ENCODE measurements at places on chromosomes 3 and 15. TPM values are rescaled to one million over a fixed set of nuclear protein-coding genes. Genes with fewer than 3 reads are reported as not detected.
A peak's percentile ranks its signal among the peaks of the same experiment; 100 is the strongest.

GRCh38 chr3:34011171-34012101, 213.0 kb downstream of the PDCD6IP start:
- DNase-seq = no peak

LEKR1 gene
- 0.14 TPM for total RNA-seq

GRCh38 chr3:13615019-13615528, 66.1 kb downstream of the FBLN2 start:
- no peak for DNase-seq

DNA sequence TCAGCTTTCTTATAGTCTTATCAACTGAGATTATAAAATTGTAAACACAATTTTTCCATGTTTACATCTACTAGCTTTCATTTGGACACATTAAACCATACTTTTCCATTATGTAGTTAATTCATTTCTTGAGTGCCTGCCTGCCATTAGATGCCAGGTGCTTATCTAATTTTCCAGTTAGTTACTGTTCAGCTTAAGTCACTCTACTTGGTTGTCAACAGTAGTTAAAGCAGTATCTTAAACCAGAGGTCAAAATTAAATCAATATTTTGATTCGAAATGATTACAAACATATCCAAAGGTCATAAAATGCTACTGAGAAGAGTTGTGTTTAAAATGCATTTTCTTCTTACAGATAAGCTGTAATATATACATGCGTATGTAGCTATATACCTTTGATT, 56.2 kb upstream of the UBP1 start:
- no peak for DNase-seq

- no peak for DNase-seq
Observed at GRCh38 chr15:36432161-36432560, 147.3 kb upstream of the CDIN1 start.

GRCh38 chr3:194121891-194122631, 13.9 kb upstream of the HES1 start:
- DNase-seq = no peak

DNASE1L3 gene
- not detected for total RNA-seq

- DNase-seq = no peak
Observed at GRCh38 chr15:85788771-85789495, 5.8 kb downstream of the KLHL25 start.

GRCh38 chr3:27905625-27906024, 183.5 kb upstream of the EOMES start:
- no peak for DNase-seq

- no peak for DNase-seq
Observed at GRCh38 chr3:154568064-154568463, 138.1 kb upstream of the GPR149 start.

CIDEC gene
- total RNA-seq = not detected

DNA sequence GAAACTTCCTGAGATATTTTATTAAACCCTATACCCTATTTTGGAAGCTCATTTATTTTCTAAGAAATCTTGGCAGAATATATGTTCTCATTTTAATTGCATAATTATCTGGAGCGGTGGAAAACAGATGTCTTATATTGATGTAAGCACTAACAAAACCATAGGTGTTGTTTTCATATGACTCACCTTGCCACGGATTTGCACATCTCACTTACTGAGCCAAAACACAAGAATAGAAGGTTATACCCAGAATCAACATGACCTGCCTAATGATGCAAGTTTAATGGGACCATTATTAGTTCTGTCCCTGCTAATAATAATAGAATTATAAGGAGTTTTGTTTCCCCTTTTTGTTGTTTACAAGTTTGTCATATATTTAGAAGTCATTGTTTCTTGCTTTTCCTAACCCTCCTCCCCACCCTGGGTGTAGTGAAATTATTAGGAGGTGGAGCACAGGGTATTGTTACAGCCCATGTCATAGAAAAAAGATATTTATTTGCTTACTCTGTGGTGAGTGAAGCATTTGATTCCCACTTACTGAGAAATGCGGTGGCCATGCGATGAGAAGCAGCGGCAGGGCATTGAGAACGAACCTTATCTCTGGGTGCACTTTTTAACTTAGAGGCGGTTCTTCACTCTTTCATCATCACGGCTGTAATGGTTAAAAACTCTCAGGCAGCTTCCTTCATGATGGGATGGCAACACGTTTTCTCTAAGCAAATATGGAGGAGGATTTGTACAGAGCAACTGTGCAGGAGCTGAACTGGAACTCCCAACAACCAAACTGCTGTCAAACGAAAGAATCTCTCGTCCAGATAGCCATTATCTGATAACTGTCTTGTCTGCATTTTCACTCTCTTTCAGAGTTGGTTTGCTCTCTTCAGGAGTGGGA, 521 bp downstream of the IL5RA start:
- no peak for DNase-seq

GRCh38 chr3:170695486-170696064, 109.7 kb upstream of the SLC7A14 start:
- no peak for DNase-seq

DNA sequence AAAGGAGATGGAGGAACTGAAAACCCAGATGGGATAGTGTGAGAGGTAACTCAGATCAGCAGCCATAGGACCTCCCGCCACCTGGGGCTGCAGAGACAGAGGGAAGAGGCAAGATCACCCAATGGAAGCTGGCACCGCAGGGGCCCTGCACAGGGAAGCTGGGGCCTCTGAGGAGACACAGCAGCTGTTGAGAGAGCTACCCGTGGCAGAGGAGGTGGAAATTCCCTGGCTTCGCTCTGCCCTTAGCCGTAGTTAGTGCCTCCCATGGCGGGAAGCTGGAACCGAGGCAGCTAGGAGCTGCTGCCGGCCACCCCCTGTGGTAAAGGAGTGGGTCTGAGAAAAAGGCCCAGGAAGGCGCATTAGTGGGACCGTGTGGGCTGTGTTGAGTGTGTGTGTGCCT, 18.0 kb upstream of the PLXNA1 start:
- DNase-seq = no peak

DNA sequence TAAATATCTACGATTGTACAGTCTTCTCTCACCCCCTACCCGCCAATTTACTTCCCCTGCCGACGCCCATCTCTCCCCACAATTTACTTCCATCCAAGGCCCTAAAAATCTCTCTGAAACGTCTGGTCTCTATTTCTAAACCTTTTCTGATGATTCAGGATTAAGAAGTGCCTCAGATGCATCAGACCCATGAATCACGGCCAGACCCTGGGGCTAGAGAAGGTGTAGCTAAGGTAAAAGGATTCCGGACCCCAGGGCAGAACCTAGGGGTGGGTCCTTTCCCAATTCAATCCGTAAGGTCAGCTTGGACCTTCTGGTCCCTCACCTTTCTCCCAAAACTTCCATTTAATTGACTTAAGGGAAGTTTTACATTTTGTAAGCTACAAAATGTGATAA, 46.4 kb downstream of the LRIG1 start:
- DNase-seq = no peak

FSTL1 gene
- 0.12 TPM for total RNA-seq

- DNase-seq = no peak
Observed at GRCh38 chr3:138463724-138464490, 29.5 kb downstream of the ESYT3 start.

CLSTN2 gene
- not detected for total RNA-seq

DNA sequence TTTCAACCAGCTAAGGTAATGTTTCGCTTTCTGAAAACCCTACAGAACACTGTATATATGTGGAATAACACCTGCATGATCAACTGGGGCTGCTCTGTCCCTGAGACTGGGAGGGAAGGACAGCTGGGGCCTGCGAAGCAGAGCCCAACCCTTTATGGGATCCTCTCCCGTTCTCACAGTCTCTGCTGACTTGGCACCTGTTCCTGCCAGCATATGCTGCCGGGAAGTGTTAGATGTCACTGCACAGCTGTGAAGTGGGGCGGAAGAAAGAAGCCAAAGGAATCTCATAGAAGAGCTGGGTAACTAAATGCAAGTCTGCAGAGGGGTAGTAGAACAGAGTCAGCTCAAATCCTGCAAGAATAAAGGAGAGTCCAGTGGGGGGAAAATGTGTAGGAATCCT, 29.6 kb downstream of the LRRC3B start:
- no peak for DNase-seq

DNA sequence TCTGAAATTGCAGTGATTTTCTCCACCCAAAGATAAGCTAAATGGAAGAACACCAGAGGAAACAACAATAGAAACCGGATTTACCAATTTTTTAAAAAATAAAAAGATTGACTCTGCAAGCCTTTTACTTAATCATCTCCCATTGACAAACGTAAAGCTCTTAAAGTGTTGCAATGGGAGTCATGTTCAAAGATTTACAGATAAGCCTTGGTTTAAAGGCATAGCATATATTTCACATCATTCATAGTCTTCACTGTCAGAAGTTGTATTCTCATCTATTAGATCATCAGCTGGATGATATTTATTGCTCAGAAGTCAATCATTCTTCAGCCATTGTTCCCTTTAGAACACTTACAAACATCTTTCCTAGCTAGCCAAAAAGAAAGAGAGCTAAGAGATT, 397.6 kb downstream of the GBE1 start:
- DNase-seq = no peak

LRTM1 gene
- not detected for total RNA-seq

NUTM1 gene
- total RNA-seq = not detected

- no peak for DNase-seq
Observed at GRCh38 chr3:94362393-94362792, 299.5 kb downstream of the NSUN3 start.

DNA sequence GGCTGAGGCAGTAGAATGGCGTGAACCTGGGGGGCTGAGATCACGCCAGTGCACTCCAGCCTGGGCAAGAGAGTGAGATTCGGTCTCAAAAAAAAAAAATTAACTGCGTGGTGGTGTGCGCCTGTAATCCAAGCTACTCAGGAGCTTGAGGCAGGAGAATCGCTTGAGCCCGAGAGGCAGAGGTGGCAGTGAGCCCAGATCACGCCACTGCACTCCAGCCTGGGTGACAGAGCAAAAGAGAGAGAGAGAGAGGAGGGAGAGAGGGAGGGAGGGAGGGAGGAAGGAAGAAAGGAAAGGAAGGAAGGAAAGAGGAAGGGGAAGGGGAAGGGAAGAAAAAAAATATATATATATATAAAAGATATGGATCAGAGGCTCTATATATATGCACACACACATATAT, 6.0 kb downstream of the TM4SF19 start:
- DNase-seq = no peak

IFT57 gene
- 25.2 TPM for total RNA-seq

DNA sequence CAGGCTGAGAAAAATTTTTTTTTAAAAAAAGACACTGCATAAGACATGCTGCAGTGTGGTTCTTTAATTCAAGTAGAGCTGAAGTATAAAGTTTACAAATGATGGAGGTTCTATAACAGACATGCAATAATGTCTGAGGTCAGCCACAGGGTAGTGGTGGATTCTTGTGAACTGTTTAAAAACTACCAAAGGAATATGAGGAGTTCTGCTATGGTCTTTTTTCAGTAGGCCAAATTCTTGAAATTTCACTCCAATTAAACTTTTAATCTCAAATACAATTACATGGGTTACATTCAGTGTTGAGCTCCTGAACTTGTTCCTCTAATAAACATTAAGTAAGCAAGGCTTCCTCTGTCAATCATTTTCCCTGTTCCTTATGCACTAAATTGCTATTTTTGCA, 122.7 kb downstream of the PLD1 start:
- DNase-seq = no peak

EBLN2 gene
- total RNA-seq = 7.8 TPM

- DNase-seq = no peak
Observed at GRCh38 chr3:11690863-11691766, 47.4 kb upstream of the VGLL4 start.

MORC1 gene
- not detected for total RNA-seq

GRCh38 chr3:120497336-120497735, 46.5 kb upstream of the FSTL1 start:
- DNase-seq = no peak

- no peak for DNase-seq
Observed at GRCh38 chr3:114634635-114635034, 340.8 kb downstream of the TIGIT start.

GRCh38 chr15:36365963-36366362, 213.5 kb upstream of the CDIN1 start:
- no peak for DNase-seq

GRCh38 chr3:126748701-126749546, 44.9 kb downstream of the CHCHD6 start:
- no peak for DNase-seq

TRIM71 gene
- total RNA-seq = 0.05 TPM

ATP2C1 gene
- total RNA-seq = 59.1 TPM

DNA sequence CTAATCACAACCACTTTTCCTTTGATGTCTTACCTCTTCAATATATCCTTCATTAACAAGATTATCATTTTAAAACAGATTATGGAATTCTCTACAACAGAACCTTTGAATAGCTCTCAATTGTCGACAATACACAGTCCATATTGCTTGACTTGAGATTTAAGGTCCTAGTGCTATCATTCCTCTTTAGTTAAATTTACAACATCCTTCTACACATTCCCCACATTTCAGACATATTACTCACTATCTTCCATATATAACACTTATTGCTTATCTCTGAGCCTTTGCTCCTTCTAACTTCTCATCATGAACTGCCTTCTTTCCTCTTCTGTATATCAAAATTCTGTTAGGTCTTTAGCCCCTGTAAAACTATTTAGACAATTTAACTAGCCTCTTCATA, 247.0 kb downstream of the STXBP5L start:
- no peak for DNase-seq

- no peak for DNase-seq
Observed at GRCh38 chr3:143707848-143708247, 140.4 kb downstream of the SLC9A9 start.

GRCh38 chr15:90386221-90386620, 1.8 kb upstream of the IQGAP1 start:
- no peak for DNase-seq

GRCh38 chr15:96058103-96058851, 272.2 kb upstream of the NR2F2 start:
- peak; percentile 54 for DNase-seq
